ENCODE measurements at places on chromosomes 12 and 14.

GRCh38 chr14:75144944-75145343 lies 18.1 kb upstream of the NEK9 start:
- DNase-seq = no peak

DNA sequence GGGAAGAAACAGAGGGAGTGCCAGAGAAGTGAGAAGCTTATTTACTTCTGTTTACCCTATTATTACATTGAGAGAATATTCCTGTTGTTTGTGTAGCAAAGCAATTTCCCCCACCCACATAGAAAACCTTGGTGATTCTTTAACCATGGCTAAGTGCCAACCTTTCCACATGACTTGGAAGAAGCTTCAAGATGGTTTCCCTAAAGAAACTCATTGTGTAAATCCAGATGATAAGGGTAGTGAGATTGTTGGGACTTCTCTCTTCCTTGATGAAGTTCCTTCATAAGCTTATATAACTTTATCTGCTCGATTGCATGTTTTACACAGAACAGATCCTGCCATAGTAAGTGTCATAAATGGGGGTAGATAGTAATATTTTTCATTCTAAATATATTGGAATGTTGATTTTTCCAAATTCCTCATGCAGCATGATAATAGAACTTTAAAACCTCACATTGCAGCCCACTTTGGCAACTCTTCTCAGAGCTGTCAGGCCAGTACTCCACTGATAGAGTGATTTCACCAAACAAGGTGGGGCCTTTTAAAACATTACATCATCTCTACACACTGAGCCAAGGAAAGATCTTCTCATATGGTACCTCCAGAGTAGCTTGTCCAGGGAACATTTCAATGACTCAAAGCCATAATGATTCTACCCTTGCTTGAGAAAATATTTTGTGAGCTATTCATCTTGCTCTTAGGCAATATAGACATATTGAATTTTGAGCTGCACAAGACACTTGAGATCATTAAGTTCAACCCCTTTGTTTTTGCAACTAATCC lies 47.8 kb upstream of the KIF21A start:
- no peak for DNase-seq

GRCh38 chr14:104361921-104362681 lies 217.5 kb upstream of the C14orf180 start:
- DNase-seq = no peak

DNA sequence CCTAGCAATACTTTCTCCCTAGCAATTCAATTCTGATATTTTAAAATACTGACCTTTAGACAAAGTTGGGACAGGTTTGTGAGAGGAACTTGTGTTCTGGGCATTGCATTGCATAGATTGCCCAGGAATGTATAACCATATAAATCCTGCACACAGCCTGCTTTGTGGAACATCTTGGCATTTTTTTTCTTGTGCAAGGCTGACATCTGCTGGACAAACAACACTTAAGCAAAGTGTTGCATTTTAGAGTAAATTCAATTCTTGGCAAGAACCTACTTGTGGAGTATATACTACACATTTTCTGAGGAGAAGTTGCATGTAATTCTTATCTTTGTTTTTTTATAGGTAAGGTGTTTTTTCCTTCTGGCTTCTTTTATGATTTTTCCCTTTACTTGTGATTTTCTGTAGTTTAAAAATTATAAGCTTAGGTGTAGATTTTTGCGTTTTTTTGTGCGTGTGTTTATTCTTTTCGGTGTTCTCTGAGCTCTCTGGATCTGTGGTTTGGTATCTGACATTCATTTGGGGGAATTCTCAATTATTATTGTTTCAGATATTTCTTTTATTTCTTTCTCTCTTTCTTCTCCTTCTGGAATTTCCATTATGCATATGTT lies 26.4 kb downstream of the TESPA1 start:
- DNase-seq = peak; percentile 43

GRCh38 chr12:2412305-2412643 lies 359.5 kb downstream of the CACNA1C start:
- DNase-seq = no peak

DNA sequence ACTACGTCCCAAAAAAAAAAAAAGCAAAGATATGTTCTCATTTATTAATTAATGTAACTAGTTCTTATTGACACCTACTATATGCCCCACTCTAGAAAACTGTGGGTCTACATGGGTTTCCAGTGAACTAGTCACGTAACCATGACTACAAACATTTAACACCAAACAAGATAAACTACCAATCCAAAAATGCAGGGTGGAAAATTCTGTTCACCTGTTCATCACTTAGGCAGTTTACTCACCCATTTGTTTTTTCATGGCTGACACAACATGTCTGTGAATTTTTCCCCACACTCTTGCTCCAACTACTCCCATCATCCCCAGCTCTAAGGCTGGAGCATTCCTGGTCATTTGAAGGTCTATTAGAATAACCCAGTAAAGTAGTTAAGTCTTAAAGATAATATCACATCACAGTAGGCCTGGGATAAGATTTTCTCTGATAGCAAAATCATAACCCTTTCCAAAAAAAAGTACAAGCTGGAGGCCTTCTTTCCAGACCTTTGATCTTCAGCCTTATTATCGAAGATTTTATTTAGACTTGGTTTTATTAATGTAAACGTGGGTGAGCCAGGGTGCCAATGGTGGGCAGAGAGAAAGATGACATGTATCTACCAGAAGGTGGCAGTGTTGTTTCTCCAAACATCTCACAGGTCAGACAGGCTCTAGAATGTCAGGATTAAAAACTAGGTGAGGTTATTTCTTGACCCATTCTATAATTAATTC lies 61.6 kb upstream of the DAAM1 start:
- DNase-seq = no peak

DNA sequence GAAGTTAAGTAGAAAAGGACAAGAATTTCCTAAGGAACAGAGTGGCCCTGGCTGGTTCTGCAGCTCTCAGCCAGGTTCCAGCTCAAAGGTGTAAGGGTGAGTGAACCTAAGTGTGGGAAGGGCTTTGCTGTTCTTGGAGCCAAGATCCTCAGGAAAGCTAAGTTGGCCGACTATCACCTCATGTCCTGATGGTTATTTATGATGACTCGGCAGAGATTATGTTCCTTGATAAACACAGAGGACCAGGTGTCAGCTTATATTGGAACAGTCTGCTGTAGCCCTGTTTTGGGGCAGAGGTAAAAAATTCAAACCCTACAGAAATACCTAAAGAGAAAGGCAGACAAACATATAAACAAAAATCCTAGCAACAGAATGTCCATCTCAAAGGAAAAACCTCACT lies 128.5 kb downstream of the TBX3 start:
- DNase-seq = no peak

DNA sequence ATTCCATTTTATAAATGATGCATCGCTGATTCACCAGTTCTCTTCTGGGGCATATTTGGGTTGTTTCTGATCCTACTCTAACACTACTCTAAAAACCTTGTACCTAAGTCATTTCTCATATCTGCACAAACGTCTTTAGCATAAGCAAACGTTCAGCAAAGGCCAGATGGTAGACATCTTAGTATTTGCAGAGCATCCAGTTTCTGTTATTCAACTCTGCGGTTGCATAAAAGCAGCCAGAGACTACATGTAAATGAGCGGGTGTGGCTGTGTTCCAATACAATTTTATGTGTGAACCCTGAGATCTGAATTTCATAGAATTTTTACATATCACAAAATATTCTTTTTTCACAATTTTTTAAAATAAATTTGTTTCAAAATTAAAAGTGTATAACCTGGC lies 22.8 kb upstream of the MMP17 start:
- DNase-seq = no peak

- DNase-seq = no peak
Observed at GRCh38 chr14:24845851-24846250, 204.1 kb downstream of the STXBP6 start.

DNA sequence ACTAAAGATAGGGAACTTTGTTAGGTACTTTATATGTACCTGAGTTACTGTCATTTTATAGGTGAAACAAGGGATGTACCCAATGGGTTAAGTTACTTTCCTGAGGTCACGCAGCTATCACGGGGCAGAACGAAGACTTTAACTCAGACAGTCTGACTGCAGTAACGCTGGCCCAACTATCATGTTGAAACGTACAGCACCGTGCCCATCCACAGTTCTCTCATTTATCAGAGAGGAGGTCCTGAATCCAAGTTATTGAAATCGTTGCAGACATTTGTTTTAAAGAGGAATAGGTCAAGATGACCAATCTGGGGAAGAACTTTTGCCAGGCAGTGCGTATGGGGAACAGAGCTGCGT lies 587 bp upstream of the C12orf75 start:
- no peak for DNase-seq

- no peak for DNase-seq
Observed at GRCh38 chr12:9331218-9331626, 123.0 kb upstream of the PZP start.

GRCh38 chr12:89949457-89950195 lies 241.0 kb upstream of the ATP2B1 start:
- DNase-seq = no peak

GRCh38 chr12:115648463-115648862 lies 629.0 kb downstream of the MED13L start:
- no peak for DNase-seq

DNA sequence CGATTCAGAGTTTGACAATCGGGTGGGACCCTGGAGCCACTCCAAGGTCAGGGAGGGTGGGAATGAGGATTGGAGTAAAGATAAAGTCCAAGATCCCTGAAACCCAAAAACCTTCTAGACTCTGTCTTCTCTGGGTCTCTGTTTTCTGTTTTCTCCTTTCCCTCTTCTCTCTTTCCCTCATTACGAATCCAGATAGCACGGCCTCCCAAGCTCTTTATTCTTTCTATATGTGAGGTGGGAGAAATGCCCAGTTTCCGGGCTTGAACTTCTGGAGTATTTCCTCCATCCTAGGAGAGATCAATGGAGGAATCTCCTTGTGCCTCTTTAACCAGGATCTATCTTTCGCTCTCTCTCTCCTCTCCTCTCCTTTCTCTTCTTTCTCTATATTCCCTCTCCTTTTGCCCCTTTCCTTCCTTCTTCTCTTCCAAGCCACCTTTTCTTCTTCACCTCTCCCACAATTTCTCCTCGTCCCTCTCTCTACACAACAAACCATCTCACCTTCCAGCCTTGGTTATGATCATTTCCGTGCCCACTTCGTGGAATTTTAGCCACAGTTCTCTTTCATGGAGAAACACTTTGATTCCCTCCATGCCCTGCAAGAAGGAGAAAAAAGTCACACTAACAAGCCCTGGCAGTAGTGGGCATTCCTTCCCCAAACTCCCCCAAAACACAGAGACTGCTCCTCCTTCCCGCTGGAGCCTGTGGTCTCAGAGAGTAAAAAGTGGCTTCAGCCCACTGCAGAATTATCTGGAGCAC lies 4.4 kb downstream of the TBX5 start:
- no peak for DNase-seq

- no peak for DNase-seq
Observed at GRCh38 chr14:37320106-37320505, 122.4 kb downstream of the MIPOL1 start.

GRCh38 chr12:110906985-110907384 lies 13.4 kb downstream of the MYL2 start:
- no peak for DNase-seq
